ENCODE measurements at places on chromosomes 4 and X. TPM values are rescaled to one million over a fixed set of nuclear protein-coding genes. Genes with fewer than 3 reads are reported as not detected.

GRCh38 chr4:186886759-186887158 lies 163.1 kb upstream of the FAT1 start:
- H3K27ac ChIP-seq = no peak overlapping the region
- H3K36me3 ChIP-seq = no peaks in the 10 kb centered on the region
- DNase-seq = no peak
- no peaks in the 10 kb centered on the region for H3K4me1 ChIP-seq
- H3K27me3 ChIP-seq = no peaks in the 10 kb centered on the region

DNA sequence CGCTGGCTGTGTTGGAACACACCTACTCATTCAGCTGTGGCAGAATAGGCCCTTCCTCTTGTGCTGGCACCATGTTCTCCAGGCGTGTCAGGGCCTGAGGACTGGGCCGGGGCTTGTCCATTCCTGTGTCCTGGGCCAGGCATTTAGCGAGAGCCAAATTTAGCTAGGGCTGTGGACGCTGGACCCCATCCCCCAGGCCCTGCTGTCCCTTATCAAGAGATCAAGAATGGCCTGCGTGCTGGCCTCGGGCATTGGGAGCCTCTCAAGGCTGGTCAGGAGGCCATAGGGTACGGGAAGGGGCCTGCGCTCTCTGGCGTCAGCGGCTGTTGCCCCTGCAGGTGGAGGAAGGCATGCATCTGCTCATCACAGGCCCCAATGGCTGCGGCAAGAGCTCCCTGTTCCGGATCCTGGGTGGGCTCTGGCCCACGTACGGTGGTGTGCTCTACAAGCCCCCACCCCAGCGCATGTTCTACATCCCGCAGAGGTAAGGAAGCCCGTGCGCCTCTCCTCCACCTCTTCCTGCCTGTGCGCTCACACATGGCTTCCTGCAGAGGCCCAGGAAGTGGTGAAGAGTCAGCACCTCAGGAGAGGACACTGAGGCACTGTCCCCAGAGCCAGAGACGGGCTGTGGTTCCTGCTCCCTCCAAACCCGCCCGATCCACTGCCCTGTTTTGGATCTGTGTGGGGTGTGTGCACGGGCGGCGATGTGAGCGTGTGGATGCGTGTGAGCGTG lies 15.3 kb downstream of the ABCD1 start:
- peaks cover 4% of the 10 kb centered on the region for H3K27me3 ChIP-seq
- H3K4me3 ChIP-seq = peak overlapping the region; percentile 42
- peaks cover 20% of the 10 kb centered on the region for H3K4me1 ChIP-seq
- H3K27ac ChIP-seq = peak overlapping the region; percentile 60

Gene DCAF4L1
- total RNA-seq = 0.26 TPM

GRCh38 chr4:3304831-3305609 lies 12.2 kb downstream of the RGS12 start:
- peaks cover 42% of the 10 kb centered on the region for H3K27me3 ChIP-seq
- no peak for DNase-seq

DNA sequence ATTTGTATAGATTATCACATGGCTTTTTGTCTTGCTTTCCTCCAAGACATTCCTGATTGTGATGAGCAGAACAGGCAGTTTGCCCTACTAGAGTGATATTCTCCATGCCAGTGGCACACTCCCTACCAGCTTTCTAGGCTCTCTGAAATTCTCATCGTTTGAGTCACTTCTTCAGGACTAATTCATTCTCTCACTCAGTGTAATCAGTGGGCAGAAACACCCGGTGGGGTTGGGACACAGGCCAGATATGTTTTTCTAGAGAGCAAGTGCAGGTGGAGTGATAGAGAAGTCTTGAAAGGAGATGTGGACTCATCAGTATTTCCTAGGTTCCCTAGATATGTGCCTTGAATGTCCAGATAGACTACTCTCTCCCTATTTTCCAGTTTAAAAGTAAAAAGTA lies 13.1 kb downstream of the RAB33A start:
- H3K27ac ChIP-seq = no peak overlapping the region
- no peak for DNase-seq
- H3K27me3 ChIP-seq = no peaks in the 10 kb centered on the region
- peaks cover 17% of the 10 kb centered on the region for H3K36me3 ChIP-seq
- H3K4me3 ChIP-seq = no peak overlapping the region
- H3K4me1 ChIP-seq = peaks cover 15% of the 10 kb centered on the region

Gene JADE1
- 31.5 TPM for total RNA-seq

Gene HTT-AS
- total RNA-seq = not detected

Gene TRIM2
- 0.76 TPM for total RNA-seq

Gene EIF2S3
- total RNA-seq = 379 TPM

DNA sequence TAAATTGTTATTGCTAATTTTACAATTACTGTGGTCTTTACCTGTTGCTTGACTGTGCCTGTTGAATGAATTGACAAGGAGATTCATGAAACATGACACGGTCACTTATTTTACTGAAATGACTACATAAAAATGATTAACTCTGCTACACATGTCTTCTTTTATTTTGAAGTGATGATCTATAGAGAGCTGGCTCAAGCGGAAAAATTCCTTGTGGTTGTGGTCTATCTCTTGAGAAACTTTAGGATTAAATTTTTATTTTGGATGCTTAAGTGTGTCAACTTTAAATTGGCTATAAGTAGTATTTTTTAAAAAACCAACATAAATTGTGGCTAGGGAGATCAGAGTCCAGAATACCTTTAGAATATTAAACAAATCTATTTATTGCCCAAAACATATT lies 131.8 kb upstream of the PITX2 start:
- H3K27ac ChIP-seq = no peak overlapping the region
- no peak overlapping the region for H3K4me3 ChIP-seq
- H3K27me3 ChIP-seq = no peaks in the 10 kb centered on the region

GRCh38 chr4:71814433-71814832 lies 30.6 kb upstream of the GC start:
- no peaks in the 10 kb centered on the region for H3K27me3 ChIP-seq
- no peaks in the 10 kb centered on the region for H3K4me1 ChIP-seq
- DNase-seq = no peak
- H3K36me3 ChIP-seq = no peaks in the 10 kb centered on the region
- no peak overlapping the region for H3K27ac ChIP-seq

DNA sequence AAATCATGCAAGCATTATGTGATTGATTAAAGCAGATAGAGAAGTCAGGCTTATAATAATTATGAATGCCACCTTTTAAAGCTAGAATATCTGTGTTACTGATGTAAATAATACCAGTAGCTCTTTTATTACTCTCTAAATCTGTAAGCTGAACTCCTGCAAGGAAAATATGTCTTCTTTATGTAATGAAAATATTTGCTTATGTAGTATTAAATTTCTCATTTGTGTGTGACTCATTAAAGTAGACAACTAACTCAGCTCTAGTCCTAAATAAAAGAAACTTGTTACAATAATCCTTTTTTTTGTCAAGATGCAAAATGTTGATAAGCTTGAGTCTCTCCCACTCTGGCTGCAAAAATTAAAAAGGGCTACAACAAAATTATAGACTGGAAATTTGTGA lies 137.7 kb upstream of the FAT1 start:
- H3K4me3 ChIP-seq = no peak overlapping the region
- no peaks in the 10 kb centered on the region for H3K4me1 ChIP-seq
- no peaks in the 10 kb centered on the region for H3K27me3 ChIP-seq

DNA sequence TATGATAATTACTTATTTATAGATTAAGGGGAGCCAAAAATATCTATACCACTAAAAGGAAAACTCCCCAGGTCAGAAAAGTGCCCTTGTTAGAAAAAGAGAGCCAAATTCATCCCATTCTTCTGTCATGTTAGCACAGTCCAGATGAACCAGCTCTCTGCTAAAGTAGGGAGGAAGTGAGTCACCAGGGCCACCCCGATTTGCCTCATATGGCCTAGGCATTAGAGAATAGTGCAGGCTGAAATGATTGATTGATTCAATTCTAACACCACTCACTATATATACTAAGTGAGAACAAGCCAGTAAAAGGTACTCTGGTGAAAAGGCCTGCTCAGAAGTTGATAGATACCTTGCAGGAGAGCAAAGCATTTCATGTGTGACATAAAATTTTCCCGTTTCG lies 94.5 kb downstream of the SRPX start:
- H3K36me3 ChIP-seq = no peaks in the 10 kb centered on the region
- DNase-seq = no peak
- H3K4me3 ChIP-seq = no peak overlapping the region
- H3K27ac ChIP-seq = no peak overlapping the region
- H3K4me1 ChIP-seq = no peaks in the 10 kb centered on the region

- DNase-seq = no peak
- no peak overlapping the region for H3K27ac ChIP-seq
- H3K4me1 ChIP-seq = peaks cover 22% of the 10 kb centered on the region
These were observed 2.6 kb downstream of the SEC24D start for GRCh38 chr4:118833192-118833820.

- H3K4me1 ChIP-seq = no peaks in the 10 kb centered on the region
- DNase-seq = no peak
- H3K36me3 ChIP-seq = no peaks in the 10 kb centered on the region
- H3K4me3 ChIP-seq = no peak overlapping the region
- no peaks in the 10 kb centered on the region for H3K27me3 ChIP-seq
These were observed 856.4 kb upstream of the INTU start for GRCh38 chr4:126776361-126776760.

DNA sequence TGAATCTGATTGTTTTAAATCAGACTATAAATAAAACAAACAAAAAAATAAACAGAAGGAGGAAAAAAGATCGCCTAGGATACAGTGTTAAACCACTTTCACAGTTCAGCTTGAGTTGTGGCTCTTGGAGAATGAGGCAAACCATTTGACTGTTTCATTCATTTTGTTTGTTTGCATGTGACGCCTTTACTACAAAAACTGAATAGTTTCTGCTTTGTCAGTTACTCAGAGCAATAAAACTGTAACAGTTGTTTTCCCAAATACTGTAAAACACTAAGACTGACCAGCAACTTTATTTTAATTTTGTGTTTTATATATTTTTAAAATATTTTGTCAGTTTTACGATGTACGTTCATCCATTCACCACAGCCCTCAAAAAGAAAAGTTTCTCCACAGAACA lies 214.5 kb downstream of the FBXW7 start:
- no peaks in the 10 kb centered on the region for H3K27me3 ChIP-seq
- H3K4me3 ChIP-seq = no peak overlapping the region
- no peaks in the 10 kb centered on the region for H3K4me1 ChIP-seq
- H3K27ac ChIP-seq = no peak overlapping the region

DNA sequence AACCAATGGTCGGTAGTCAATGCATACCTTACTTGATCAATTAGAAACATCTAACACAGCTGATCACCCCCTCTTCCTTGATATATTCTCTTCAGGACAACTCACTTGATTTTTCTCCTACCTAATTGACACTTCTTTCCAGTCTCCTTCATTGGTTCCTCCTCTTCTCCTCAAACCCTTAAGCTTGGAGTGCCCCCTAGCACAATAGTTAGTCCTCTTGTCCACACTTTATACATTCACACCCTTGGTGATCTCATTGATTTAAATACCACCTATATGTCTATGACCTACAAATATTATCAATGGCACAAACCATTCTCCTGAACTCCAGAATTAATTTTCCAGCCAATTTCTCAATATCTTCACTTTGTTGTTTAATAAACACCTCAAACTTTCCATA lies 724.0 kb downstream of the ADGRL3 start:
- no peak overlapping the region for H3K4me3 ChIP-seq
- H3K27me3 ChIP-seq = no peaks in the 10 kb centered on the region
- no peaks in the 10 kb centered on the region for H3K4me1 ChIP-seq
- no peak for DNase-seq
- no peak overlapping the region for H3K27ac ChIP-seq
- no peaks in the 10 kb centered on the region for H3K36me3 ChIP-seq

DNA sequence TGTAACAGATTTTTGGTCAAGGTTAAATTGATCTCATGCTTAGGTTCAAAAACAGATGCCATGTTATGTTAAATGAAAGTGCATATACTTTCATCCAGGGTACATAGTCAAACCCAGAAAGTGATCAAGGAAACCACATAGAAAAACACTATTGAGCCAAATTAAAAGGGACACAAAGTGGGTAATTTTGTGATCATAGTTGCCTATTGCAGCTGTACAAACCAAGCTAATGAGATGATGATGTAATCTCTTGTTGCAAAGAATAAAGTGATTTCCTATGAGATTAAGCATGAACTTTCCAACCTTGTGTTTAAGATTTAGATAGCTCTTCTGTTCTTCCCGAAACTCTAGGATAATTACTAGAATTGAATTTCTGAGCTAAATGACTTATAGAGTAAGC lies 20.2 kb upstream of the LIMCH1 start:
- no peak overlapping the region for H3K27ac ChIP-seq
- H3K4me3 ChIP-seq = no peak overlapping the region
- no peaks in the 10 kb centered on the region for H3K4me1 ChIP-seq

GRCh38 chr4:54959651-54960116 lies 165.7 kb downstream of the KDR start:
- no peak for DNase-seq
- H3K27me3 ChIP-seq = peaks cover 7% of the 10 kb centered on the region
- H3K4me3 ChIP-seq = no peak overlapping the region
- no peaks in the 10 kb centered on the region for H3K36me3 ChIP-seq
- no peaks in the 10 kb centered on the region for H3K4me1 ChIP-seq
- H3K27ac ChIP-seq = no peak overlapping the region

Gene ANOS1
- total RNA-seq = not detected

DNA sequence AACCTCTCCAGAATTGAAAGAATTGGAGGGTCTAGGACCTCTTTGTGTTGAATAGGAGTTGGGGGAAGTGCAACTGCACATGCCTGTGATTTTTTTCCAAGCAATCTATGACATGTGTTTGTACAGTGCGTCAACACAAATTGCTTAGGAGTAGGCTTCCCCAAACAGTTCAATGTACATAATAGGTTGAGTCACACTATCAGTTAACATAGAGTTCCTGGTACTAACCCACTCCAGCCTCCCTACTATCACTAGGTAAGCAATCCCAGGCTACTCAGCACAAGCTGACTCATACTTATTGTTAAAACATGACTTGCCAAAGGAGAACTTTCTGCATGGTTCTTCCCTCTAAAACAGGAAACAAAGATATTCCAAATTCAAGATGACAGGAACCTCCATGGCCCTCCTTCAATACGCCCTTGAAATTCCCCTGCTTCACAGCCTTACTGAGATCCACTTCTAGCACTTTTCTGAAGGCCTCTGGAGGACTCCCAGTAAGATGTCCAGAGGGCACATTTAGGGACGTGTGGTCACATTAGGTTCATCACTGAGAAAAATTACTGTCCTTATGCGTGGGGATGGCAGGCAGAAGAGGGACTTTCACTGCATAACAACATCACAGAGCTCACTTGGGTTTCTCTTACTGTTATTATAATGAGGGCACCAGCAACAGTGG lies 8.4 kb upstream of the VSIG1 start:
- no peak overlapping the region for H3K27ac ChIP-seq
- DNase-seq = no peak
- no peaks in the 10 kb centered on the region for H3K27me3 ChIP-seq
- H3K4me3 ChIP-seq = no peak overlapping the region
- H3K36me3 ChIP-seq = peaks cover 6% of the 10 kb centered on the region
- peaks cover 25% of the 10 kb centered on the region for H3K4me1 ChIP-seq

DNA sequence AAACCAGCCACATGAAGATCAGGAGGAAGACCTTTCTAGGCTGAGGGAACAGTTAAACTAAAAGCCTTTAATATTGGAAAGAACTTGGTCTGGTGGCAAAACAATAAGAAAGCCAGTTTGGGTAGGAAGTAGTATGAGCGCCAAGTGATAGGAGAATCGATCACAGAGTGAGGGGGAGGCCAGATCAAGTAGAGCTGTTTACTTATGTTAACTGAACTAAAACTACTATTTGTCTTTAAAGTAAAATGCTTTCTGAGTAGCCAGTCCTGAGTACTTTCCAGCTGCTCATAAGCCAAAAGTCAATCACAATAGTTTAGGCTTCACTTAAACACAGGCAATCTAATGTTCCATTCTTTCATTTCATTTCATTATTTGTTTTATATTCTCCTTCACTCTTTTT lies 62.8 kb upstream of the RPA4 start:
- no peaks in the 10 kb centered on the region for H3K27me3 ChIP-seq
- peaks cover 3% of the 10 kb centered on the region for H3K36me3 ChIP-seq
- H3K4me1 ChIP-seq = no peaks in the 10 kb centered on the region
- no peak overlapping the region for H3K27ac ChIP-seq

Measured in activated naive CD8-positive, alpha-beta T cell treated with anti-CD3 and anti-CD28 coated beads for 36 hours (primary cell).